Esophagus muscularis mucosa (tissue), 4 donors: ENCODE measurements at places on chromosomes 1 and 21. TPM values are rescaled to one million over a fixed set of nuclear protein-coding genes. Genes with fewer than 3 reads are reported as not detected.

FLG gene
- total RNA-seq: under 0.01 TPM

LCE2B gene
- total RNA-seq: not detected

GALNT2 gene
- 118 TPM for total RNA-seq

AGT gene
- total RNA-seq: 12.3 TPM

RHBDL2 gene
- not detected for total RNA-seq

SPATA6 gene
- 15.9 TPM for total RNA-seq

LCE3E gene
- total RNA-seq: not detected

SLC16A4 gene
- 8.2 TPM for total RNA-seq

TRIM45 gene
- total RNA-seq: 4.0 TPM

GPR52 gene
- 0.58 TPM for total RNA-seq

GJB3 gene
- not detected for total RNA-seq

PLA2G2F gene
- total RNA-seq: not detected

CAMSAP2 gene
- total RNA-seq: 40.3 TPM

C1QA gene
- total RNA-seq: 132 TPM

PLPPR4 gene
- 0.83 TPM for total RNA-seq

MEX3A gene
- total RNA-seq: under 0.01 TPM

ARMH1 gene
- 0.75 TPM for total RNA-seq

LCK gene
- 2.8 TPM for total RNA-seq

TEX38 gene
- not detected for total RNA-seq

PAX7 gene
- total RNA-seq: not detected

RHCE gene
- not detected for total RNA-seq

IGFN1 gene
- not detected for total RNA-seq

FALEC gene
- total RNA-seq: not detected

PLPP3 gene
- 244 TPM for total RNA-seq

EXO1 gene
- total RNA-seq: 1.4 TPM

FCRL4 gene
- not detected for total RNA-seq

PCAT6 gene
- not detected for total RNA-seq

TMPRSS15 gene
- total RNA-seq: not detected

KCNK1 gene
- total RNA-seq: 2.8 TPM

S100A3 gene
- 2.1 TPM for total RNA-seq

SLAMF8 gene
- 8.4 TPM for total RNA-seq

B4GALT3 gene
- 24.8 TPM for total RNA-seq

KIF21B gene
- total RNA-seq: 2.2 TPM

ACTN2 gene
- 16.2 TPM for total RNA-seq

ADGRL4 gene
- 34.9 TPM for total RNA-seq

CR2 gene
- 0.06 TPM for total RNA-seq

HPDL gene
- 0.17 TPM for total RNA-seq

NR0B2 gene
- total RNA-seq: not detected

TSEN15 gene
- total RNA-seq: 52.3 TPM

VCAM1 gene
- 7.6 TPM for total RNA-seq

B4GALT2 gene
- total RNA-seq: 45.3 TPM

KCNA3 gene
- 1.1 TPM for total RNA-seq

SPRR4 gene
- total RNA-seq: not detected

CELA3A gene
- not detected for total RNA-seq

TLCD4 gene
- 8.6 TPM for total RNA-seq

SPATA17 gene
- 0.50 TPM for total RNA-seq

LCE2C gene
- not detected for total RNA-seq
